ENCODE measurements at places on chromosomes 1 and 21. TPM values are rescaled to one million over a fixed set of nuclear protein-coding genes. Genes with fewer than 3 reads are reported as not detected.

LYPD8 gene
- total RNA-seq: not detected

SPRR2A gene
- total RNA-seq: not detected

APOBEC4 gene
- total RNA-seq: not detected

GPR37L1 gene
- total RNA-seq: not detected

KRTAP19-1 gene
- not detected for total RNA-seq

AMY2B gene
- 0.65 TPM for total RNA-seq

RHEX gene
- total RNA-seq: not detected

RGS7 gene
- total RNA-seq: 0.13 TPM

ARHGAP29 gene
- total RNA-seq: 5.4 TPM

AQP10 gene
- under 0.01 TPM for total RNA-seq

SLC45A1 gene
- total RNA-seq: 4.3 TPM

ZBTB48 gene
- total RNA-seq: 16.4 TPM

FTCD gene
- total RNA-seq: not detected

CCDC185 gene
- not detected for total RNA-seq

CRYAA gene
- total RNA-seq: not detected

LCE1D gene
- total RNA-seq: not detected

CD53 gene
- not detected for total RNA-seq

CPLANE2 gene
- 3.6 TPM for total RNA-seq

SYT6 gene
- total RNA-seq: not detected

LAMB3 gene
- total RNA-seq: 4.8 TPM

FAM151A gene
- not detected for total RNA-seq

LRRC53 gene
- not detected for total RNA-seq

PROX1 gene
- 0.32 TPM for total RNA-seq

NEGR1 gene
- total RNA-seq: 3.2 TPM

C1orf216 gene
- 10.7 TPM for total RNA-seq

SAMD11 gene
- 46.1 TPM for total RNA-seq

UCK2 gene
- total RNA-seq: 90.6 TPM

SLC22A15 gene
- 0.32 TPM for total RNA-seq

OPRD1 gene
- 0.16 TPM for total RNA-seq

PRDM16 gene
- 0.65 TPM for total RNA-seq

ANKRD35 gene
- total RNA-seq: 8.8 TPM

HJV gene
- total RNA-seq: not detected

CRP gene
- total RNA-seq: not detected

KIF21B gene
- total RNA-seq: 1.9 TPM

FCRL1 gene
- not detected for total RNA-seq

FCAMR gene
- total RNA-seq: not detected

OPTC gene
- total RNA-seq: not detected

GJA8 gene
- not detected for total RNA-seq

GJA4 gene
- total RNA-seq: 0.39 TPM

C1orf94 gene
- not detected for total RNA-seq

PLA2G2F gene
- total RNA-seq: not detected

ETV3L gene
- total RNA-seq: not detected

KCNA3 gene
- total RNA-seq: 0.64 TPM

THEM5 gene
- total RNA-seq: not detected
